Islet precursor cell (in vitro differentiated cells): ENCODE measurements at places on chromosomes 11 and 22.
A peak's percentile ranks its signal among the peaks of the same experiment; 100 is the strongest.

GRCh38 chr11:35103366-35104208 is 35.4 kb upstream of the CD44 start:
- DNase-seq = no peak

DNA sequence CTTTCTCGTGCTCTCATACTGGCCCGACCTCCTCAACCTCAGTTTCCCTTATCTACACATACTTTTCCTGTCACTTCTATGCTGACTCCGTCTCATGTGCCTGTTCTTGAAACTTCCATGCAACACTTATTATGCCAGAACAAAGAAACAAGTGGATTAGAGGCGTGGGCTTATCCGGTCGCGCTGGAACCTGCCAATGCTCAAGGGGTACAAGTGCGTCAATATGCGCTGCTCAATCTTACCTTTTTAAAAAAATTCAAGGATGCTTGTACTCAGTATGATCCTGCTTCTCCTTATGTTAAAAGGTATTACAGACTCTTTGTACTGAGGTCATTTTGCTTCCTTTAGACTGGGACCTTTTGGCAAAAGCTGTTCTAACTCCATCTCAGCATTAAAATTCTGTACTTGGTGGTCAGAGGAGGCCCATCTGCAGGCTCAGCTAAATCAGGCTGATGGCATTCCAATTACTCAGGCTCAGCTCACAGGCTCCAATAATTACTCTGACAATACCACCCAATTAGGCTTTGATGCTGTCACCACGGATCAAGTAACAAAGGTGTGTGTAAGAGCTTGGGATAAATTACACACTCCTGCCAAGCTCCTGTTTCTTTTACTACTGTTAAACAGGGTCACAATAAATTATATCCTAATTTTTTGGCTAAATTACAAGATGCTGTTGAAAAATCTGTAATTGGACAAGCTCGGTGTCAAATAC is 26.3 kb upstream of the ALDH3B2 start:
- no peak for DNase-seq

- no peak for DNase-seq
These were observed 135.6 kb downstream of the SBF2 start for GRCh38 chr11:10158461-10158860.

GRCh38 chr22:32103658-32104315 is 55.3 kb downstream of the C22orf42 start:
- no peak for DNase-seq

DNA sequence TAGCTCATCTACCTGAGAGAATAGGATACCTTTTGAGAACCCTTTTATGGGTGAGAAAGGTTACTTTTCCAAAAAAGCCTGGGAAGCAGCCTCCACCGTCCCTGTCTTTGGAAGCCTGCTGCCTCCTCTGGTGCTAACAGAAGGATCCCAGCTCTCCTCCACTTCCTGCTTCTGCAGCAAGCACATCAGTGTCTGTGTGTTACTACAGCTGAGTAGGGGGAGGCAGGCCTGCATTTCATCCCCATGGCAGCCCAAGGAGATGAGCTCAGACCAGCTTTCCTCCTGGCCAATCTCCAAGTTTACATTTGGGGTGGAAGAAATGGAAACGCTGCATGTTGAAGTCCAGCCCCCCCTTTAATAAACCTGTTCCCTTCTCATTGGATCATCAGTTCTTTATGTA is 7.4 kb upstream of the CCDC34 start:
- DNase-seq = peak; percentile 71
